ENCODE measurements at places on chromosomes 7 and 10.

DNA sequence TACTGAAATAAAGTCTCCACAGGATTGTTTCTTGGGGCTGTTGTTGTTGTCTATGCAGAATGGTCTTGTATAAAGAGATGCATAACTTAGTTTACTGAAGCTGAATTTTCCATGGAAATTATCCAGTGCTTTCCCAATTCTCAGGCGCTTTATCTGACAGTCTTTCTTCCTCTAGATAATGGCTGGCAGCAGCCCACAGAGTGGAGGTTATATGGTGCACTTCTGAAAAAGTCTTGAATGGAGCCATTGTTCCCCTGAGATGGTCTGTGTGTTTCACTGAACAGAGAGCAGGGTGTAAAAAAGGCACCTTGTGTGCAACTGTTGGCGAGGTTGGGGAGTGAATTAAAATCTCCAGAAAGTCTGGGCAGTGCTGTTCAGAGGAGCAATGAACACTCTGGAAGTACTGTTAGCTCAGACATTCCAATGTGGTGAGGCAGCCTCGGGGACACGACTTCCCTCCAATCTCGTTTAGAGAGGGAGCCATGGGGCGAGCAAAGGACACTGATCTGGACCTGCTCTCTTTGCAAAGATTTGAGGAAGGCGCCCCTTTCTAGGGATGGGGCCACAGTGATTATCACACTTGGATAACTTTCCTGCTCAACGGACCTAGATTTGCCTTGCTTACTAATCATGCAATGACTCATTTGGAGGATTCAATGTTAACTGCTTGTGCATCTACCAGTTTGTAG is 2.0 kb upstream of the PLCE1 start:
- DNase-seq = peak; percentile 73

DNA sequence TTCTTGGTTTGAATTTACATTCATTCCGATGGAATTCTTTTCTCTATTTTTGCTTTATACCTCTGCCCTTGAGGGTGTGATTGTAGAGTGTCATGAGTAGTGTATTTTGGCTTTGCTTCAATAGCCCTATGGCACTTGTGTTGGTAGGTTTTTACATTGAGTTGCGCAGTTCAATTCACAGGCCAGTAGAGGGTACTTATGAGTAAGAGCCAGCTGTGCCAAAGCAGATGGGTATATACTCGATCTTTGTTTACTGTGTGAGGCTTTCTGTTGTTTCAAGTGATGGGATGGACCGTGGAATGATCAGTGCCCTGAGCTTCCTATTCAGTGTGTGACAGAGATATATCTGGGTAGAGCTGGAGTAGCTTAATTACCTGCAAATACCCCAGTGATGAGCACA is 4.3 kb upstream of the AKR1C3 start:
- no peak for DNase-seq

DNA sequence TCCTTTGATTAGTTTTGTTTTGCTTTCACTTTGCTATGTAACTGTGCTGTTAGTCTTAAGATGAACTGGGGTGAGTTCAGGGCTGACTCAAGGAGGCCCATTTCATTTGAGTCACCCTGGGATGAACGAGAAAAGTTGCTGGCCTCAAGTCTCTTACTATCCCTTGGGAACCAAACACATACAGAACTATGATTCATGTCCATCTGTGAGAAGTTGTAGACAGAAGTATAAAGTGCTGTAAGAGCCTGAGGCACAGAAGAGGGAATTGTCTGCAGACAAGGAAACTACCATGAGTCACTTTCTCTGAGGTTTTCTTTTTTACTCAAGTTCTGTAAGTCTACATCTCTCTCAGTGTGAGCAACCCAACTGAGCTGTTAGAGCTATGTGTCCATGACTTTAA is 179.8 kb upstream of the CSTF2T start:
- peak; percentile 67 for DNase-seq

DNA sequence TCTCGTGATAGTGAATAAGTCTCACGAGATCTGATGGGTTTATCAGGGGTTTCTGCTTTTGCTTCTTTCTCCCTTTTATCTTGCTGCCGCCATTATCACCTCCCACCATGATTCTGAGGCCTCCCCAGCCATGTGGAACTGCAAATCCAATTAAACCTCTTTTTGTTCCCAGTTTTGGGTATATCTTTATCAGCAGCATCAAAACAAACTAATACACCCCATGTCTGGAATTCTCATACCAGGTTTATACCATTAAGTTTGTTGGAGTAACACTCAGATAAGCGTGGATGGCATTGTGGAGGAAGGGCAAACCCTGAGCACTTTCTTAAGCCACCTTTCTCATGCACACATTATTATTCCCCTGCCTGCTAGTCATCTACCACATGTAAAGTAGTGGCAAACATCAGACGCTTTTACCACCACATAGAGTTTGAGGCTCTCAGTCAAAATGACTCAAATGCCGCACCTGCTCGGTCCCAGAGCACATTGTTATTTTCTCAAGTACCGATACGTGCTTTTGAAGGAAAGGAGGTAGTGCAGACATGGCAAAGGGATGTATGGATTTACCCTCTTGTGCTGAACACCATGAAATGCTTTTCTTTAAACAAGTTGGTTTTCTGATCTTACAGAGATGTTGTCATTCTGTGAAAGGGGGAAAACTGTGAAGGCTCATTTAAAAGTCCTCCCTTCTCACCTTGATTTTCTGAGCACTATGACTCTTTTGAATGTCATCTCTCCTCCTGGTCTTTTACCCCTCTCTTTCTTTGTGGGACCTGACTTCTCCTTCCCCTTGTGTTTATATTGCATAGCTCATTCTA is 429.7 kb downstream of the EXOC4 start:
- DNase-seq = no peak

DNA sequence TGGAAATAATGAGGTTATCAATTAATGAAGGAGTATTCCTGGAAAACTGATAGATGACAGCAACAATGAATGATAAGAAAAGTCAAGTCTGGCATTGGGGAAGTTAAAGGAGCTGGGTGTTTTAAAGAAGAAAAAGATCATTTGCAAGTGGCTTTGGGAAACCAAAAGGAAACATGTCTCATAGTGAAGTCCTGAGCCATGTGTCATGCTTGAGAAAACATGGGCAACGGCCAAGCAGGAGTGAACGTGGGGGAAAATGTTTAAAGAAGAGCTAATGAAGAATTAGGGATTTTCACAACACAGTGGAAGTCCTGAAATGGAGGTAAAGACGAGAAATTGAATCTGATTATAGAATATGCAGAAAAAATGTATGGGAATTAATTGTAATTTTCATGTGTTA is 1383.2 kb upstream of the CELF2 start:
- no peak for DNase-seq

- DNase-seq = no peak
These were observed 161.1 kb upstream of the FRMD4A start for GRCh38 chr10:14491811-14492210.

DNA sequence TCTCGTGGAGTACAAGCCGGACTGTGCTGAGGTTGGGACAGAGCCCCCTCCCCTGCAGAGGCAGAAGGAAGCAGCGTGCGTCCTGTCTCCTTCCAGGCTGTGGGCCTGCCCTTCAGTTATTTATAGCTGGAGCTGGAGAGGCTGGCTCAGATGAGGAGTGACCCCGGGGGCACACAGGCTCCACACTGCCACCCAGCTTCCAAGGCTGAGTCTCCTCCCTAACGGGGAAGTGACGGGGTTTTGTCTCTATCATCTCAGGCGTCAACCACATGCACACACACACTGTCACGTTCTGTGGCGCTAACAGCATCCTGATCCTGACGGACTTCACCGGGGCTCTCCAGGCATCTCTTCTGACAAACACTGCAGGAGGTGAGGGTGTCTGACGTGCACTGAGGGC is 25.4 kb downstream of the AMZ1 start:
- no peak for DNase-seq

DNA sequence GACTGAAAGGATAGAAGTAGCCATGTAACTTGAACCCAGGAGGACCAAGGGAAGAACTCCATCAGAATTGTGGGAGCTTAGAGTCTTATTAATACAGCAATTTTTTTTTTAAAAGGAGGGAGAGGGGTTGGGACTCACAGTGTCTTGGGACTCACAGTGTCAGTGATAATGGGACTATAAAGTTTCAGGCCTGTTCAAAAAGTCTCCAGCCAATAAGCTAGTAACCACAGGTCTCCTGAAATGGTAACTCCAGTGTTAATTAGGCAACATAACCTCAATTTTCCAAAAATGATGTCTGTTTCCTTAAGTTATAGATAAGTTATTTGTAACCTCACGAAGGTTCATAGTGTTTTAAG is 2.4 kb upstream of the HNRNPH3 start:
- no peak for DNase-seq

DNA sequence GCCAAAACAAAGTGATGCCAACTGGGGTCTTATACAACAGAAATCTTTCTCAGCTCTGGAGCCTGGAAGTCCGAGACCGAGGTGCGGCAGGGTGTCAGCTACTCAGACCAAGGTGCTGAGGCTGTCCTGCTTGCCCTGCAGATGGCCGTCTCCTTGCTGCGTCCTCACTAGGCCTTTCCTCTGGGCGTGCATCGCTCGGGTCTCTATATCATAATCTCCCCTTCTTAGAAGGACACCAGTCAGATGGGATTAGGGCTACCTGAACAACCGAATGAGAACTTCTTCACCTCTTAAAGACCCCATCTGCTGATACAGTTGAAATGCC is 244.7 kb downstream of the EBF3 start:
- DNase-seq = peak; percentile 56

DNA sequence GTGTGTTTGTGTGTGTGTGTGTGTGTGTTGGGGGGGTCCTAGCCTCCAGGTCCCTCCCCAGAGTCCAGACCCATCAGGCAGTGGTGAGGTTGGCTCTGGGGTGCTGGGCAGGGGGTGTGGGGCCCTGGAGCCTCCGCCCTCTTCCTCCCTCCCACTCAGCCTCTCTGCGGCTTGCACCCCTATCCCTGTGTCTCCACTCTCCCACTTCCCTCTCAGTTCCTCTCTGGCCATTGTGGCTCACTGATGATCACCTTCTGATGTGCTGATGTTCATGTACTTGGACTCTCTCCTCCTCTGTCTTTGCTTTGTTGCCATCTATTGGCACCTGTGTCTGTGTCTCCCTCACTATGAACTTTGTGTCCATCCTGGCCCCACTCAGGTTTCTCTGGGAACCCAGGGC is 298.7 kb downstream of the ZEB1 start:
- DNase-seq = no peak

DNA sequence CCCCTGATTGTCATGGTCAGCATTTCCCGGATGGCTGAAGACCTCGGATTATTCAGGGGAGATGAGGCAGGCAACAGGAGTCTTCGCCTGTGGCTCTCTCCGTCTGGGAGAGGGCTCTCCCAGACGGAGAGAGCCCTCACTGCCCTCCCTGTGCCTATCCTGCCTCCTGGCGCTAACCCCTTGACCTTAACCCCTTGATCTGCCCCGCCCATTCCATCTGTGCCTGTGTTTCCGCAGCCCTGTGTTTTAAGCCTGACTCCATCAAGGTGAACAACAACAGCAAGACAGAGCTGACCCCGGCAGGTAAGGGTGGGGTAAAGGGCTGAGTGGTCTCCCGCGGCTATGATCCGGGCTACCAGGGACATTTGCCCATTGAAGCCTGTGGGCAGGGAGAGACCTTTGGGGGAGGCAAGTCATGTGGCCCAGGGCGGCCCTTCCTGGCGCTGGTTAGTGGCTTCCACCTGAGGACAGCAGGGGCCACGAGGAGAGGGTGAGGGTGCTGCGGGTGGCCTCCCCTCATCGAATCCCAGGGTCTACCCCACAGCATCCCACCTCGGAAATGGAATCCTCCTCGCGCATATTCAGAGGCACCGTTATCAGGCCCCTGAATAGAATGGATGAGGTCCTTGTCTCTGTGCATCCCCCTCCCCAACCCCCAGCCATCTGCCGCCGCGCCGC is 4.2 kb upstream of the MUC12 start:
- DNase-seq = no peak

- DNase-seq = peak; percentile 94
These were observed 3.0 kb downstream of the AFAP1L2 start for GRCh38 chr10:114401195-114401791.

DNA sequence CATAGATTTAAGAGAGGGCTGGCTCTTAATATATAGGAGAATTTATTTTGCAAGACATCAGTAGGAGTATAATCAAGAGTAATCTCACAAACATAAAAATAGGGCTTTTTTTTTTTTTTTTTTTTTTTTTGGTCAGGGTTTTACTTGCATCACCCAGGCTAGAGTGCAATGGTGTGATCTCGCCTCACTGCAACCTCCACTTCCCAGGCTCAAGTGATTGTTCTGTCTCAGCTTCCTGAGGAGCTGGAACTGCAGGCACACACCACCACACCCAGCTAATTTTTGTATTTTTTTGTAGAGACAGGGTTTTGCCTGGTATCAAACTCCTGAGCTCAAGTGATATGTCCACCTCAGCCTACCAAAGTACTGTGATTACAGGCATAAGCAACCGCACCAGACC is 535.3 kb downstream of the CCSER2 start:
- no peak for DNase-seq

- DNase-seq = no peak
These were observed 240.0 kb upstream of the IMMP2L start for GRCh38 chr7:111802194-111802772.

DNA sequence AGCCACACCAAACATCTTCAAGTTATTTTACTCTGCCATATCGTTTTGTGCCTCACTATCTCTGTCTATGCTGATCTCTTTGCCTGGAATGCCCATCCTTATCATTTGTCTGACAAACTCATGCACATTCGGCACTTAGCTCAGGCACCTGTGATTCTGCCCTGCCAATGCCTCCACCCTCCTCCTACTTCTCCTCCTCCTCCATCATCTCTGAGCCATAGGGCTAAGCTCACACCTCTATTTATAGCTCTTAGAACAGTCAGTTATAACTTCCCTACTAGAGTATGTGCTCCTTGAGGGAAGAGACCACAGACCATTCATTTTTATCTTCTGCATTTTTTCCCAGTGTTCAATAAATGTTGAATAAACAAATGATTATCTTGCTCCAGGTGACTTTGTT is 51.2 kb upstream of the CDK13 start:
- DNase-seq = no peak

DNA sequence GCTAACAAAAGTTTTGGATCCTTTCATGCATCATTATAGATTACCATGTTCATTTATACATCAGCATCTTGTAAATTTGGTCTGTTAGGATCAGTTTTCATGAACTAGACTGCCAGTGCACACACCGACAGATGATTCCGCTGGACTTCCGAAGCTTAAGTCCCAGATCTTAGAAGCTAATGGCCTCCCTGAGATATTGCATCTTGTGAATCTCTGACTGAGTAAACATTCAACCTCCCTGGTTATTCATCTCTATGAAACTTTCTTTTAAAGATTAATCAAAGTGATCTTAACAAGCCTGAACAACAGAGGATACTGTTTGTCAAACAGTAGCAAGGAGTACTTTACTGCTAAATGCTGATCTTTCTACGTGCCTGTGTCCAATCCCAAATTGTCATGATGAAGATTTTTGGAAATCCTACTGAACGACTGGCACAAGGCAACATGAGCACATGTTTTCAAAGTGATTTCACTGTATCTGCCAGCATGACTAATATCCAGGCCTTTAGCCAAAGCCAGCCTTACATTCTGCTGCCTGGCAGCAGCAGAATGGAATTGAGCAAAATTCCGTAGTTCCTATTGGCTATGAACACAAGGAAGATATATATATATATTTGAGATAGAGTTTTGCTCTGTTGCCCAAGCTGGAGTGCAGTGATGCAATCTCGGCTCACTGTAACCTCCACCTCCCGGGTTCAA is 91.3 kb upstream of the ANK3 start:
- DNase-seq = no peak

- no peak for DNase-seq
These were observed 181.9 kb downstream of the CYP26A1 start for GRCh38 chr10:93255546-93255945.

All from sigmoid colon (tissue), 7 donors.